ENCODE measurements at places on chromosomes 7 and 10. TPM values are rescaled to one million over a fixed set of nuclear protein-coding genes. Genes with fewer than 3 reads are reported as not detected.

The EGR2 gene
- total RNA-seq: 14.9 TPM

The OLAH gene
- not detected for total RNA-seq

The CDC14C gene
- not detected for total RNA-seq

The CUZD1 gene
- 0.59 TPM for total RNA-seq

The CRHR2 gene
- total RNA-seq: 0.20 TPM

The OPN1SW gene
- total RNA-seq: not detected

The BLOC1S2 gene
- total RNA-seq: 32.4 TPM

DNA sequence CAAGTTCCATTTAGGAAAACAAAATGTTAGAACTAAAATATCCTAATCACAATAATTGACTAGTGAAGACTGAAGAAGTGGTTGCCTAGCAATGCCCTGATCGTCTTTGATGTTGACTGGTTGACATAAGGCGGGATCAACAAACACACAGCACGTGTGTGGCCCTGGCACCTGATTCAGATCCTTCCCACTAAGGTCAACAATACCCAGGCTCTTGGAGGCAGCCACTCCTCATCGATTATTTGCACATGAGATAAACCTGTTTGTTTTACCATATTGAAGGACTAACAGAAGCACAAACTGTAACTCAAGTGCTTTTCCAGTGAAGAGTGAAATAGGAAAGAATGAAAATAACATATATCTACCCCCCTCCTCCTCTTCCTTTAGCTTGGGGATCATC, 15.6 kb downstream of the FANK1 start:
- no peak for DNase-seq

DNA sequence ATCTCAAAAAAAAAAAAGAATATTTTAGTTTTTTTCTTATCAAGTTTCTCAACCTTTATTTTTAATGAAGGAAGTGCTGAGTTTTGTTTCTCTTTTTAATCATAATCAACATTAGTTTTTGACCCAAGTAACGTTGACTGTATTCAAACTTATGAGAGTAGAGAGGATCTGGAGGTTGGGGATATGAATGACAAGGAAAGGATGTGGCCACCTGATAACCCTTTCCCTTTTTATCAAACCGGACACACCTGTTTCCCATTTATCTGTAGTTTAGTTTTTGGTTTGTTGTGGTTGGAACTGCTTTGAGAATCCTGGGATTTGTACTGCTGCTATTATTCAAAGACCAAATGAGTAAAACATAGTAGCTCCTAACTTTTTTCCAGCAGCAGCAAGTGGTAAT, 38.6 kb downstream of the HACD1 start:
- no peak for DNase-seq

DNA sequence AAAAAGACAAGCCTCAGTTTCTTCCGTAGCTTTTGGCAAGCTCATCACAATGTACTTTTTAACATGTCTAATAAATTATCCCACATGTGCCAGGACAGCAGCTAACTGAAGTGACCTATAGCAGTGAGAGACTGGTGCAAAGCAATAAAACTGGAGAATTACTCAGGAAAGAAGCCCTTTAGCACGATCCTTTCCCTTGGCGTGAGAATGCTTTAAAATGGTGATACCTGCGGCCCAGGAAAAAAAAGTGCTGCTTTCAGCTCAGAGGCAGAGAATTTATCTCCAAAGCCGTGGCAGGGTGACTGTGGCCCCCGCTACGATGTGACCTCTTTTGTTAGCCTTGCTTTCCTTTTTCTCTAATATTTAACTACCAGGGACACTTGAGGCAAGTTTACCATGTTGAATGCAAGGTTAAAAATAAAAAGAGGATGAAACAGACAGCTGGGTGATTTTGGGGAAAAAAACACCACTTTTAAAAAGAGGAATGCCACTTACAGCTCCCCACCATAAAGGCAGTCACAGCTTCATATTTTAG, 184.0 kb downstream of the FANK1 start:
- DNase-seq: no peak

DNA sequence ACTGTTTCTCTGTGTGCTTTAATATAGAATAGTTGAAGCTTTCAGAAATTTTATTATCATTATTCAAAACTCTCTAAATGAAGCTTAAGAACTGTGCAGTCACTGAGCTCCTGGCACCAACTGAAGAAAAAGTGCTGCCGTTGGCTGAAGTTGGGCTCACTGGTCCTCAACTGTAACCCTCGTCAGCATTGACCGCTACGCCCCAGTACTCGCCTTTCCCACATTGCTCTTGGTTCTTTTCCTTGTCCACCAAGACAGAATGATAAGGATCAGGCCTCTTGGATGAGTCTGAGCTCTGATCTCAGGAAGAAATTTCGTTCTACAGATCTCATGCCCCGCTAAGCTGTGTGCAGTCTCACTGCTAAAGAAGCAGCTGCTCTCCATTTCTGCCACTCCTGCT, 7.9 kb upstream of the TAF3 start:
- DNase-seq: no peak

DNA sequence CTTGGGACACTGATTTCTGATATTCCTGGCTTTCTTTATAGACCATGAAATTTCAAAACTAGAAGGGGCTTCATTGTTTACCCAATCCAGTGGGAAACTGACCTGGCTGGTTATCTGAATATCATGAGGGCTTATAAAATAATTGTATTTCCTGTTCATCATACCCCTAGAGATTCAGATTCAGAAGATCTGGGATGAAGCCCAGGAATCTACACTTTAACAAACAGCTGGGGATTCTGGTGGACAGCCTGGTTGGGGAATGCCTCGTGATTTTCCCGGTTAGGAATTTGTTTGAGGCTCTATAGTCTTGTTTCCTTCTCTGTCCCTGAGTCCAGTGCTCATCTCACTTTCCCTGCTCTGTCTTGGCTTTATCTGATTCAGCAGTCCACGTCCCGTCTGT, 110.3 kb downstream of the ADRA2A start:
- no peak for DNase-seq

DNA sequence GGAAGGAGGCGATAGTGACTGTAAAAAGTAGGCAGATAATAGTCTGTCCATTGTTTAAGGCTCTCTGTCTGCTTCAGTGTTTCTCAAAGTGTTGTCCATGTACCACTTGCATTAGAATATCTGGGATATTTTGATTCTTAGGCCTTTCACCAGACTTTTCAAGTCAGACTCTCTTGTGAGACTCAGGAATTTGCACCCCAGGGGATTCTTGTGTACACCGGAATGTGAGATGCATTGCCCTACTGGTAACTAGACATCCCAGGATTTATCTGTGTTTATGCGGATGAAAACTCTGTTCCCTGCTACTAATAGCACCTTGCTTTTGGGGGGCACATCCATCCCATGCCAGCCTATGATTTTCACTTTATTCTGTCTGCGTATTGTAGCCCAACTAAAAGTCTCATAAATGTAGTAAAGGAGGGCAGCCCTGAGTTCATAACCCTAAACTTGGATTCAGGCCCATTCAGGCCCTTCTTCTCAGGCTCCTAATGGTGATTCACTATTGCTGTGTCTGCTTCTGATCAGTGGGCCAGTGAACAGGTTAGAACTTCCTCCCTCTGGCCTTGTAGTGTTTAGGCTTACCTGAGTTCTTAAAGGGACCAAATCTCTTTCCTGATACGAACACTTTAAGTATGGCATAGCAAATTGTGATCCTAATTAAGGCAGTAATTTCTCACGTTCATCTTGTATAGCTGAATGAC, 71.8 kb upstream of the RPA3 start:
- DNase-seq: no peak

DNA sequence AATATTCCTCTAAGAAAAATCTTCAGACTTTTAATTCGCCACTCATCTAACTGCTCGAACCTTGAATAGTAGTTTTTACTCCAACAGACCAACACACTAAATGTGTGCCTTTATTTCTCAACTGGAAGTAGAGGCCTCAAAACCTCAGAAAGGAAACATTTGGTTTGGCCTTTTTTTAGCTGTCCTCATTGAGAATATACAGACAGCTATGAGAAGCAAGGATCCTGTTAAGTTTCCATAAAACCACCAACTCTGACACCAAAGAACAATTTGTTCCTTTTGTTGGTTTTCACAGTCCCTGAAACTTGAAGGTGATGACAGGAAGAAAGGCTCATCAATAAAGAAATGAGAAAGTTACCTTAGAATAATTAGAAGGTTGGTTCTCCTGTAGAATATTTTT, 199.2 kb upstream of the MEOX2 start:
- no peak for DNase-seq

GRCh38 chr10:113503930-113504329, 48.9 kb upstream of the HABP2 start:
- no peak for DNase-seq

DNA sequence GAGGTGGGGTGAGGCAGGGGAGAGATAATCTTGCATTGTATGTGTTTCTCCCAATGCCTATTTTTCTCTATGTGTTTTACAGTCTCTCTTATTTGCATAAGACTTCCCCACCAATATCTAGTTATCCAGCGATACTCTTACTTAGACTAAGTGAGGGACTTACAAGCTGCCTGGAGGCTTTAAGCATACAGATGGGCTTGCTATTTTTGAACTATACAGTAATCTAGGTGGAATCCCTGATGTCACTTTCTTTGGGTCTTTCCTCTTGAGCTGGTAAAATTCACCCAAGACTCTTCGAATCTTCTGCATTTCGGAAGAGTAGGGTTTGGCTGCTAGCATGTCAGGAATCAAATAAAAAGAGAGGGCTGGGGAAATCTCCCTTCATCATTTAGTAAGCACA, 76.6 kb downstream of the NDUFB2 start:
- no peak for DNase-seq

DNA sequence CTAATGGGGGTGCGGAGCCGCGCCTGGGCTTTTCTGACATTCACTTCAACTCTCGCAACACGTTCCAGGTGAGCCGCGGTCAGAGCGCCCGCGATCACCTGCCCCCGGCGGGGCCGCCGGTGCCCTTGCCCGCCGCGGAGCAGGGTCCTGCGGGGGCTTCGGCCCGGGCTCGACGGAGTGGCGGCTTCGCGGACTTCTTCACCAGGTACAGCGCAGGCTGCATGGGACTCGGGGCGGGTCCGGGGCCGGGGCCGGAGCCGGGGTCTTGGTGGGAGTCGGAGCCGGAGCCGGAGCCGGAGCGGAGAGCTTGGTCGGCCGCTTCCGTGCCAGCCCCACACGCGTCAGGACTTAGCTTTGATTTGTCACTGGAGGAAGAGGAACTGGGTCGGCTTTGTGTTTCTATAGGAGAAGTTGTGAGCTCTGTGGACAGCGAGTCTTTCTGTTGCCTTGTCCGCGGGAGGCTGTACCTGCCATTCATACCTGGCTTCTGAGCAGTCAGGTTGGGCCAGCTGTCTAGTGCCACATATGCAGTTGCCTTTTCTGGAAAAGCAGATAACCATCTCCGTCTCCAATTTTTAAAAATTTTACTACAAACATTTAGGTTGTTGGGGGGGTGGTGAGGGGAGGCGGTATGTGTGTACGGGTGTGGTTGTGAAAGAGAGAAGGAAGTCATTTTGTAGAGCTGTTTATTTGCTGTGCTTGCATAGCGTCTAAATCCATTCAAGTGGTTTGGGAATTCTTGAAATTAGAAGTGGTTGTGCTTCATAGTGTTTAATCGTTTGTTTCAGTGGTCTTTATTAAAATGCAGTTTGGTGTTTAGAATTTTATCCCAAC, 1.3 kb downstream of the TBC1D12 start:
- peak; percentile 65 for DNase-seq

GRCh38 chr7:24668927-24669635, 88.2 kb downstream of the GSDME start:
- DNase-seq: no peak

- DNase-seq: no peak
Measured at GRCh38 chr7:45980181-45980905, 59.3 kb upstream of the IGFBP3 start.

DNA sequence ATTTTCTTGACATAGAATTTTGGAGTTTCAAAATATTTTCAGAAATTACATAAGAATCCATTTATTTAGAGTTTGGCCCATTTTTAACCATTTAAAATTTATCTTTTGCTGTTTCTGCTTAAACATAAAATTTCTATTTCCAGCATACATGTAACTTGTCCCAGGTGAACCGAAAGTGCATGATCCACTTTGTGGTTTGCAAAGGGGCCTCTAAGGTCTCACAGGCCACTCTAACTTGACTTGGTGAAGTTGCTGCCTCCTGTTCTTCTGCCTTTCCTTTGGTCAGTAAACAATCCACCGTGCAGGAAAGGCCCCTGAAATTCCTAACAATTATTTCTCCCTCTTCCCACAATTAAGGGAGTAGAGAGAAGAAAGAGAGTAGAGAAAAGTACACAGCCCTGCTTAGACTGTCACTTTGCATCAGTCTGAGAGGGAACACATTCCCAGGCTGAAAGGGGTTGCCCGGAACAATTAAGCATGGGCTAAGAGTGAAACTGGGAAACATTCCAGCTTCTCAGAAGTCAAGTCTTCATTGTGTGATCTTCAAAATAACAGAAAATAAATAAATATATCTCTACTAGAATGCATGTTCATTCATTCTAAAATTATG, 79.5 kb upstream of the SEMA3A start:
- no peak for DNase-seq

- DNase-seq: peak; percentile 61
Measured at GRCh38 chr10:28663576-28664368, 13.5 kb upstream of the BAMBI start.

GRCh38 chr7:34057956-34058355, 152.6 kb downstream of the BMPER start:
- no peak for DNase-seq

DNA sequence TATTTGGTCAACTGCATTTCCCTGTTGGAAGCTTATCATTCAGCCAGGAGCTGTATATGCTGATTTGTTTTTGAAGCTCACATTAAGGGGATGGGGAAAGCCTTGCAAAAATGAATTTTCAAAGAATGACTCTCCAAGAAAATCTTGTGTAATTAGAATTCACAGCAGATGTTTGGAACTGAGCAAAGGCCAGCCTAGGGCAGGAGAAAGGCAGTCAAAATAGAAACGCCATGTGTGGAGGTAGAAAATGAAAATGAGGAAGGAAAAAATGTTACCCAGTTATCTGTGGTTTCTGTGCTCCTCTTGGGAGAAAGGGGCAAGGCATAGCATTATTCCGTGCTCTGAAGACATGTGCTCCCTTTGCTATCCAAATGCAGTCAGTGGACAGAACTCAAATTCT, 93.5 kb downstream of the NRP1 start:
- DNase-seq: no peak

DNA sequence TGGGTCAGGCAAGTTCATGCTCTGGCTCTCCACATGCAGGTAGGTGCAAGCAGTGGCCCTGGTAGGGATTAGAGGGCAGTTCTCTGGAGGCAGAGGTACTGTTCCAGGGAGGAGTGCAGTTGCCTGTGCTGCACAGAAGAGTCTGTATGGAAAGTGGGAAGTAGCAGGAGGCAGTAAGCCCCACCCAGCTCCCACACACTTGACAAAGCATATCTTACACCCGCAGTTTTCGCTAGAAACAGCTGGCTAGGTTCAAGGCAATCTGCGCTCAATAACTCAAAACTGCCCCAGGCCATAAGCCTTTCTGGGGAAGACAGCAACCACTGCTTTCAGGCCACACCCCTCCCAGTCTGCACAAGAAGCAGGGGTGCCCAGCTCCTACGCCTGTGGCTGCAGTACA, 33.1 kb upstream of the ARMC3 start:
- DNase-seq: peak; percentile 18

All from skin of body (tissue), 3 donors.